Stimulated activated CD4-positive, alpha-beta T cell treated with anti-CD3 and anti-CD28 coated beads, Interleukin-1b, Interleukin-23, amount 100 ng/mL, for 24 hours (primary cell): ENCODE measurements at places on chromosomes 4 and X.

DNA sequence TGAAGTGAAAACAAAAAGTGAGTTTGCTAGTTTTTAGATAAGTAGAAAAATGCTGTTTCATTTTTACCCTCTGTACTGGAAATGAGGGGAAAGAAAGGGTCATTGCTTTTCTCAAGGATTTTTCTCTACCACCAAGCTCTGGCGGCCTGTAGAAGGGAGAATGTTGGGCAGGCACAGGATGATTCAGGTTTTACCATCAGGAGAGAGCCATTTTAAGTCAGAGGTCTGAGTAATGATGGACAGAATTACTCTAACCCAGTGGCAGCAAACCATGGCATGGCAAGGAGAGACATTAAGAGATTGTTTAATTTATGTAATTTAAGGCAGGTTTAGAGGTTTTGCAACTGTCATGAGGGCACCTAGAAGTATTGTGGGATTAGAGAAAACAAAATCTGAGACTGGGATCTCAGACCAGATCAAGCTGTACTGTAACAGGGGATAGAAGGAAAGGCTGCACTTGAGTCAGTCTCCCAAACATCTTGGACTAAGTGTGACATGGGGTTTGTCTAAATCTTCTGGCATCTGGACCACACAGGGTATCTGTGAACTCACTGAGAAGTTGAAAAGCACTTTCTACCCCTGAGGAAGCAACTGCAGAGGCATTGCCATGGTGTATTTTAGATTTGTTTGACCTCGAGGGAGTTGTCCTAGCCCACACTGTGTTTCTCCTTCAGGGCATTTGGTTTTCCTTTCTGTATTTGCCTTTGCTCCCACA, 81.6 kb downstream of the BANK1 start:
- no peak for DNase-seq

GRCh38 chr4:86679441-86679840, 85.3 kb downstream of the PTPN13 start:
- DNase-seq = no peak

DNA sequence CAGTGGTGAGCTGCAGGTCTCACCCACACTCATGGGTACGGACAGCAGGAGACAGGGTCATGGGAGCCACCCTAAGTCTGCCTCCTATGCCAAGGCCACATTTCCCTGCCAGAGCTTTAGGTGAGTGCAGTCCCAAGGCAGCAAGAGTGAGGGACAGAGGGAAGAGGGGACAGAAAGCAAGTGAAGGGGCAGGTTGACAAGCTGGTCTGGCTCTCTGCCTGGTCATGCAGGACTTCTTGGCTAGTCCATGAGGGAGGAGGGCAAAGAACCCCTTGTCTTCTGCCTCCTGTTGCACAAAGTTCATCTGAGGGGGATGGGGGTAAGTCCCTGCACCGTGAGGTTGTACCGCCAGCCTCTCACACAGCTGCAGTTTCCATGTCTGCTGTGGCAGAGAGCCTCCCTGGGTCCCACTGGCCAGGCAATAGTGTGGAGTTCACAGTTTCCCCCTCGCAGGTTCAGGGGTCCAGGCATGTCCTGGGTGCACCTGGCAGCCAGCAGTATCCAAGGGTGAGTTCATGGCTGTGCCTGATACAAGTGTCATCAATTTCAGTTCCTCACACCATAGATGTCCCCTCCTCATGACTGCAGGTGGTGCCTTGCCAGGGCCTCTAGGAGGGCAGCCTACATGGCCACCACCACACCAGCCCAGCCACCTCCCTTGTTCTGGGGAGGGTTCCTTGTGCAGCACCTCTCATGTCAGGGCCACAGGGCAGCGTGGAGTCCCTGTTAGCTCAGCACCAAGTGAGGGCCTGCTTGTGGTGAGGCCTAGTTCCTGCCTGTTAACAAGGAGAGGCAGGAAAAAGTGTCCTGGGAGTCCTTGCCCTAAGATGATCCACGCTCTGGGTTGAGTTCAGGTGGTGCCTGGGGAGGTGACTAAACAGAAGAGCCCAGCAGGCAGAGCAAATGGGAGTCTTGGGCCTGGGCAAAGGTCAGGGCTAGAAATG, 72.5 kb downstream of the ADRA2C start:
- DNase-seq = no peak

- no peak for DNase-seq
Observed at GRCh38 chrX:148043271-148043855, 62.2 kb downstream of the FMR1NB start.

- no peak for DNase-seq
Observed at GRCh38 chr4:118180776-118181175, 146.5 kb downstream of the NDST3 start.

GRCh38 chr4:9971711-9972110, 49.6 kb downstream of the SLC2A9 start:
- no peak for DNase-seq

DNA sequence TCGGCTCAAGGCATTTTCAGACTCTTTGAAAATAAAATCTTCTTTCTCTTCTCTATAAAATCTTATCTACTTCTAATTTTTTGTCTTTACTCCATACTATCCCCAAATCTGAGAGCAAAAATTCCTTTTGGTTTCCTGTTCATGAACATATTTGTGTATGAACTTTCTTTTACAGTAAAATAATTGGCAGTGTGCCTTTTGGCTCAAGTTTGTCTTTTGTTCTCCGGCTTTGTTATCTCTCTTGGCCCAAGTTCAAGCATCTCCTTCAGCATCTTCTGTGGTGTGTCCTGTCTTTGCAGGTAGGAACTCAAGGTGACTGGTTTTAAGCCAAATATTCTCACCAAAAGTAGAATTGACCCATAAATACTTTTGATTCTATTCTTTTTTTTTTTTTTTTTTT, 276.6 kb upstream of the FAT1 start:
- no peak for DNase-seq

- DNase-seq = no peak
Observed at GRCh38 chr4:123739806-123740205, 343.2 kb downstream of the SPRY1 start.

DNA sequence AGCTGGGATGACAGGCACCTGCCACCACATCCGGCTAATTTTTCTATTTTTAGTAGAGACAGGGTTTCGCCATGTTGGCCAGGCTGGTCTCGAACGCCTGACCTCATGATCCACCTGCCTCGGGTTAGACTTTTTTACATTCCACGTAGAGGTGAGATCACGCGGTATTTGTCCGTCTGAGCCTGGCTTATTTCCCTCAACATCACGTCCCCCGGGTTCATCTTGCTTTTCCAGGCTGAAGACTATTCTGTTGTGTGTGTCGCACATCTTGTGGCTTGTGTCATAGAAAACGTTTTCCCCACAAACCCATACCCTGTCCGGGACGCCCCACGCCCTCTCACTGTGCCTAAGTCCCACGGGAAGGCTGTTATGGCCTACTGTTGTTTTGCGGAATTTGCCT, 185.3 kb downstream of the CRLF2 start:
- DNase-seq = no peak

DNA sequence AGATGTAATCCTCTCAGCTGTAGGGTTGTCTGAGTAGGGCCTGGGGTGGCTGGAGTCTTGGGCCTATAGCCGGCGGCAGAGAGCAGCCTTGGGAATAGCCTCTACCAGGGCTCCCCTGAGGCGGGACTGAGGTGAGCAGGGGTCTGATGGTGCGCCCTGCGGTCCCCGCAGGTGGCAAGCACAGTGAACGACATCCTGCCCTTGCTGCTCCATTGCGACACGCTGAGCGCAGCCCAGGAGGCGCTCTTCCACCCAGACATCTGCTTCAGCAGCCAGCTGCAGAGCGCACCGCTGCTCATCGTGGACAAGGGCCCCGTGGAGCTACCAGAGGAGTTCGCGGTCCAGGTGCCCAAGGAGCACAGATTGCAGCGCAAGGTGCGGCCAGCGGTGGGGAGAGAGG, 317.0 kb downstream of the ADGRL3 start:
- no peak for DNase-seq

GRCh38 chr4:150385606-150386005, 196.3 kb upstream of the MAB21L2 start:
- no peak for DNase-seq

DNA sequence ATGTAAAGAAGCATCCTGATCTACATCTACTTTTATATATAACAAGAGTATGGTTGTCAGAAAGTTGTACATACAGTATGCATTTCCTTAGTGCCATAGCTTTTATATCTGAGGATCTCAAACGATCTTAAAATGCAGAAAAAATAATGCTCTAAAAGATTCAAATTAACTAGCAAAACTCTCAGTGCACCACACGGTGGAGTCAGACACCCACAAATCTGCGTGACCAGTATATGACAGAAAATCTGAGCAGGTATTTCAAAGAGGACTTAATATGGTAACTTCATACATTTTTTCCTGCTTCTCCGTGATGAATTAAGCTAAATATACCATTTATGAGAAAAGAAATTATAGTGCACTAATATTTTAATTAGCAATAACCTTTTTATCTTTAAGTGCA, 803.0 kb downstream of the DMD start:
- no peak for DNase-seq

GRCh38 chr4:160009656-160010493, 907.0 kb downstream of the RAPGEF2 start:
- no peak for DNase-seq

- no peak for DNase-seq
Observed at GRCh38 chrX:23756165-23756564, 13.1 kb upstream of the ACOT9 start.

- no peak for DNase-seq
Observed at GRCh38 chr4:8427262-8427661, 13.3 kb downstream of the ACOX3 start.

DNA sequence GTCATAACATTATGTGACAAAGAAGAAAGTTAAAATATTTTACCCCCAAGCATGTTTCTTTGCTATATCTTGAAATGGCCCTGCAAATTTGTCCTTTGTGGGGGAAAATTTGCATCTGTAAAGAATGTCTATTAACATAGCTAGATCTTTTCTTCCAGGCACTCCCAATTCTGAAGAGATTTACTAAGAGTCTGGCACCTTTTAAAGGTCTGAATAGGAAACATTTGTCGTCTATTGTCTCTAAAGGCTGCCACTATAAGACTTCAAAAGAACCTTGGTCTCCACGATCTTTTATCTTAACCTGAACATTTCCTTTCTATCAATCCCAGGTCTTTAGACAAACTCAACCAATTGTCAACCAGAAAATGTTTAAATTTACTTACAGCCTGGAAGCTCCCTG, 128.6 kb upstream of the VCX start:
- DNase-seq = no peak

DNA sequence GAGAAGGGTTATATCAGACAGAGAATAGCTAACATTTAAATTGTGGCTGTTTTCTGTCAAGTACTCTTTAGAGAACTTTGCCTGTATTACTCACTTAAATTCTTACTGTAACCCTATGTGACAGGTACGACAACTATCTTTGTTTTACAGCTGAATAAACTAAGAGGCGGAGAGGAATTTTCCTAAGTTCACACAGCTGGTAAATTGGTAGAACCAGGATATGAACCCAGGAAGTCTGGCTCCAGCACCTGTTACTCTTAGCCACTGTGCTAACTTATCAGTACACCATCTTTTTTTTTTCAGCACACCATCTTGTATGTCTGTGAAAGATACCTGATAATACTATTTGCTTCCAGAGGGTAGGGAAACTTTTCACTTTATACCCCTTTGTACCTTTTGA, 2.0 kb upstream of the SYP start:
- no peak for DNase-seq

- DNase-seq = no peak
Observed at GRCh38 chr4:1030031-1030430, 18.6 kb downstream of the FGFRL1 start.

GRCh38 chrX:17072721-17073230, 126.3 kb downstream of the REPS2 start:
- no peak for DNase-seq

DNA sequence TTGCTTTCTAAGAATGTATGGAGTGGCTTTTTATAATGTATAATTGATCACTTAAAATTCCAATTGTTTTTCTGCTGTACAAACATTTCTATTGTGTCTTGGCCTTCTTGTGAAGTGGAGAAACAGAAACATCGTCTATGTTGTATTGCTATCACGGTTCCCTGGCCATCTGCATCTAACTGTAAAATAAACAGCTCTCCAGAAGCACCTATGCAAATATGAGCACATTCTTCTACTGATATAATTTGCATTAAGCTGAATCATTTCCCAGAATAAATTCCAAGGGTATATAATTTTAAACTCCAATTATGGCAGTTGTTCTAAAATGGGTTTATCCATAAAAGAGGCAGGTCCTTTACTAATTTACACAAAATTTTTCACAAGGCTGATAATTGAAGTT, 261.6 kb upstream of the STS start:
- no peak for DNase-seq

- DNase-seq = no peak
Observed at GRCh38 chr4:38979511-38980230, 52.5 kb downstream of the TMEM156 start.

DNA sequence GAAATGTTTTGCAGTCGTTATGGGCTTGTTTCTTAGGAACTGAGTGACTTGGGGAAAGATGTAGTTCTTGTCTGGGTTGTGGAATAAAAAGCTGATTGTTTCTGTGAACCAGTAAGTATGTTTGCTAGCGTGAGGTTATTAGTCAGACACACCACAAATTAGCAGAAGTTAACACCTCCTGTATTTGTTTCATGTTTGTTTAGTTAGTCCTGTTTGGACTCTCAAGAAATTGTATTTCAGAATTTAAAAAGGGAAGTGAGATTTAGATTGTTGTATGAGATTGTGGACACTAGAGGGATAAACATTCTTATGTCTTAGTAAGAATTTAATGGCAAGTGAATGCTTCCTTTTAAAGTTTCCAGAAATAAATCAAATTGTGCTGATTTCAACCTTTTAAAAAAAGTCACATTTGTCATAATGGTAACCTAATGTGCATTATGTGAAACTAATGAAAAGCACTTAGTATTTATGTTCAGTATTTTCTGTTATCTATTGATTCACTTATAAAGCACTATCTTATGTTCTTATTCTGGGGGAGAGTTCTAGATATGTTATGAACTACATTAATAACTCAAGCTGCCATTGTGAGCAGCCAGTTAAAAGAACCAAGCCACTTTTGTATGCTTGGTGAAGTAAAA, 25.6 kb downstream of the ATP10D start:
- DNase-seq = no peak

DNA sequence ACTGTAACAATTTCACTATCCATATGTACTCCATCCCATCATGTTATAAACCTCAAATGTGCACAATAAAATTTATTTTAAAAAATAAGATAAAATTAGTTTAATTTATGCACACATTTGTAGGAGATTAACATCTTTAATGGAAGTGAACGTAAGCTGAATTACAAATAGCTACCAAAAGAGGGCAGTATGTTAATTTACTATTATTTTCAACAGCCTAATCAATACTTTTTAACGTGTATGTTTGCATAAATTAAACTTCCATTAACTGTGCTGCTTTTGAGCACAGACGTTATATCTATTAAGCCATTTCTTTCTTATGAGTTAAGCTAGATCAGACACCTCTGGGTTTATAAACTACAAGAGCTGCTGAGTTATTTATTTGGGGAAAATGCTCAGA, 56.5 kb upstream of the PHKA2 start:
- DNase-seq = no peak

DNA sequence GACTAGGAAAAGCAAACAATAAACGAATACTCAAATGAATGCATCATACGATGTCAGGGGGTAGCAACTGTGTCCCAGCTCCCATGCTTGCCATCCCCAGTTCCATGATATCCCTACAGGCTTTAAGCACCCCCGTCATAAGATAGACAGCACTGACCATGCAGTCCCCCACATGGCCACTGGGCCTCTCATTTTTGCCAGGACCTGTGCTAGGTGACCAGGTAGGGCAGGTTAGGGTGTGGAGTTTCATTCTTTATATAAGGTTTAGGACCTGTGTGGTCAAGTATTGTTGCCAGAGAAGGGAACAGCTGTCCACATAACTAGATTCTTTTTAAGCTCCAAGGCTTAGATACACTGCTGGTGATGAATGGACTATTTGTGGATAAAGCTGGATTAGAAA, 9.7 kb downstream of the PPEF2 start:
- DNase-seq = no peak
